ENCODE measurements at places on chromosomes 12 and 14.
A peak's percentile ranks its signal among the peaks of the same experiment; 100 is the strongest.

DNA sequence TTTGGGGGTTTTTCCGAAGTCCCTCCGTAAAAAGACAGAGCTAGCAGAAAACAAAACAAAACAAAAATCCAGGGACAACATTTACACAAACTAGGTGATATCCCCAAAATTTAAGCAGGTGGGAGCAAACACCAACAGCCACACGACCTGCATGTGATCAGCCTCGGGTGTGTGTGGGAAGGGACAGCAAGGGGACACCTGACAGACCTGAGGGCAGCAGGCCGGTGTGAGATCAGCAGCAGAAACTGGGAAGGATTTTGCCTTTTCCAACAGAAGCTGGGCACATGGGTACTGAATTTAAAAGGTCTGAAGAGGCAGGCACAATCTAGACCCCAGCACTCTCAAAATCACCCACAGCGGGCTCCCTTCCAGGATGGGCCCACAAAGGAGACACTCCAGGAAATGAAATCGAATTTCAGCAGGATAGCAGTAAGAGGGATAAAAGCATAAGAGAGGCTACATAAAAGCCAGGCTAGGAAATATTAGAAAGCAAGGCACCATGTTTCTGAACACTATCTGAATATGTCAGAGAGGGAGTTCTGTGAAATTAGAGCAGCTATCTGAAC lies 36.5 kb upstream of the SELPLG start:
- no peak for DNase-seq

- no peak for DNase-seq
Observed at GRCh38 chr14:89493406-89493805, 76.4 kb upstream of the FOXN3 start.

DNA sequence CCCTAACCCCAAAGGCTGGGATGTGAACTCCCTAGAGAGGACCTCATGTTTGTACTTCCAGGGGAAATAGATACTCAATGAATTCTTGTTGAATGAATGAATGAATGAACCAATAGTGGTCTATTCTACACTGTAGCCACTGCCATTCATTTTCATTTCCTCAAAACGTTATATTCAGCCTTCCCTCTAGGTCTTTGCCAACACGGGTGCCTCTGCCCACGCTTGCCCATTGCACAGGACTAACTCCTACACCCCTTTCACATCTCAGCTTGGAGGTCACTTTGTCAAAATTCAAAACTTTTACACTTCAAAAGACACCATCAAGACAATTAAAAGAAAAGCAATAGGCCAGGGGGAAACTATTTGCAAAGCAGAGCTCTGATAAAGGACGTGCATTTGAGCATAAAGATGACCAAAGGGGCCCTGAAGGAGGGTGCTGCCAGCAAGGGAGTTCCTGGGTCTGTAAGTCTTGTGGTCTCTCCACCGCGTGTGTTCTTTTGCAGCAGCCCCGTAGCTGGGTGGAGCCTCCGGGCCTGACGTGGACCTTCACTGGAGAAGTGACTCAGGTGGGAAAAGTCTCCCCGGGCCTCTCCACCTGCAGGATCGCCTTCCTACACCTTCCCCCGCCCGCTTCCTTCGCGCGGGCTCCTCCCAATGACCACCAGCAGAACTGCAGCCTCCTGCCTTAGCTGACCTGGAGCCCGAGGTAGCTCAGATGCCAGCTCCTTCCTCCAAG lies 31.5 kb downstream of the TMEM63C start:
- DNase-seq: no peak

GRCh38 chr12:56104815-56105608 lies 653 bp downstream of the PA2G4 start:
- no peak for DNase-seq

GRCh38 chr12:109847142-109847735 lies 14.0 kb upstream of the TRPV4 start:
- DNase-seq: no peak

DNA sequence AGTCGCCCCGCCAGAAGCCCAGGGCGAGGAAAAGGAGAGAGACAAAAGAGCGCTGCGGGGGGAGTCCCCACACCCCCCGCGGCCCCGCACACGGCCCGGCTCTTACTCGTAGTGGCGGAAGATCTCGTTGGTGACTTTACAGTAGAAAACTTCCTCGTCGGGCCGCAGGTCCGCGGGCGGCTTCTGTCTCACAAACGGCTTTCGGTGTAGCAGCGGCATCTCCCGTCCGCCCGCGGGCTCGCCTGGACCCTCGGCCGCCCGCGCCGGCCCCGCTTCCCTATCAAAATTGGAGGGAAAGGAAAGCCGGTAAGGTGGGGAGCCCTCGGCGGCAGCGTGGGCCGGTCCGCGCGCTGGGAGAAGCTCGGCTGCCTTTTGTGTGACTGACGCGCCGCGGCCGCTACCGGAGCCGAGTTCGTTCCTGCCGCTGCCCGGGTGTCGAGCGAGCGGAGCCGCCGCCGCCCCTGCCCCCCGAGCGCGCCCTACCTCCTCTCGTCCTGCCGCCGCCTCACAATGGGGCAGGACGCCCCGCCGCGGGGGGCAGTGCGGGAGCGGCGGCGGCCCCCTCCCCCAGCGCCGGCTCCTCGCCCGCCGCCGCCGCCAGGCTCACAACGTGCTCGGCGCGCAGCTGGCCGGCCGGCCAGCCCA lies 652 bp downstream of the BAZ1A start:
- DNase-seq: peak; percentile 65

DNA sequence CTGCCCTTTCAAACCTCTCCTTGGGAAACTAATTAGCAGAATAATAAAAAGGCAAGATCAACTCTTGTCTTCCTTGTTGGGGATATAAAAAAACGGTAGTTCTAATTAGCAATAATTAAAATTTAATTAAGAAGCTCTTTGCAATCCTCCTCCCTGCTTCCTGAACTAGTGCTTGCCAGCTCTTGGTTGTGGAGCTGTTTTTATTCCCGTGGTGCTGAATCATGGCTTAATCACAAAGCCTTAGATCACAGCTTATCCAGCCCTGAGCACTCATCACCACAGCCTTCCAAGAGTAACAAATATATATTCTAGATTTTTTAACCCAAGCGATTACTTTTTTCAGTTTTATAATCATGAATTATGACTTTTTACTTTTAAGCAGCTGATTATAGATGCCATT lies 63.2 kb upstream of the INSM2 start:
- DNase-seq: no peak

- peak; percentile 4 for DNase-seq
Observed at GRCh38 chr12:64088431-64089349, 133.4 kb downstream of the KICS2 start.

DNA sequence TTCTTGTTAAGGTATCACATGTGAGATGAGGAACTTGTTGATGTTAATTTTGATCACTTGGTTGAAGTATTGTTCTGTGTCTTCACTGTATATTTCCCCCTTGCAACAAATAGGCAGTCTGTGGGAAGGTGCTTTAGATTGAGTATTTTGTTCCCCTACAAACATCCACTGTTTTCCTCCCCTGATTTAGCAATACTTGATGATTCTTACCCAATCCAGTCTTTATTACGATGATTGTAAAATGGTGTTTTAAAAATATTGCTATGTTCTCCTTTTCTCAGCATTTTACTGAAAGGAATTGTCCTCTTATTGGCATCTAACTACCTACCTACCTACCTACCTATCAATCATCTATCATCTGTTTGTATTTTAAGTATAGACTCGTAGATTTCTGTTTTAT lies 66.3 kb downstream of the ETNK1 start:
- no peak for DNase-seq

DNA sequence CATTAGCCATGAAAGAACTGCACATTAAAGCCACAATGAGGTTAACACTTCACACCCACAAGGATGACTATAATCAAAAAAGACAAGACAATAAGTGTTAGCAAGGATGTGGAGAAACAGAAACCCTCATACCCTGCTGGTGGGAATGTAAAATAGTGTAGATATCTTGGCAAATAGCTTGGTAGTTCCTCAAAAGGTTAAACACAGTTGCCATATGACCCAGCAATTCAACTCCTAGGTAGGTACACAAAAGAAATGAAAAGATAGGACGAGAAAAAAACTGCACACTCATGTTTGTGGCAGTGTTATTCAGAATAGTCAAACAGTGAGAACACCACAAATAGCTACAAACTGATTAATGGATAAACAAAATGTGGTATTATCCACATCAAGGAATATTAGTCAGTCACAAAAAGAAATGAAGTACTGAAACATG lies 93.5 kb downstream of the ATXN2 start:
- DNase-seq: no peak

DNA sequence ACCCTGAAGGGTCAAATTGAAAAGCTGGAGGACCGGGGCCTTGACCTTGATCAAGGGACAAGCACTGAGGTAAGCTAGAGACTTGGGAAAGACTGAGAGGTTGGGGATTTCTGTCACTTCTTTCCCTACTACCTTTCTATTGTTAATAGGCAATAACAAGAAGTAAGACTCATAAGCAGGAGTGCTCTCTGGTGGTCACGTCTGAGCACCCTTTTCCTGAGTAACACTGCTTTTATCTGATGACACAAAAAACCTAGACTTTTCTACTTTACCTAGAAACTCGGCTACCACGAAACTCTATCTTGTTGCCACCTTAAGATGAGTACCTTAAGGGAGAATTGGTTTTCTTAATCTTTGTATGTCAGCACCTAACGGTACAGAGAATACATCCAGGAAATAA lies 35.5 kb upstream of the PPFIBP1 start:
- no peak for DNase-seq

GRCh38 chr14:79100578-79100977 lies 930.4 kb downstream of the NRXN3 start:
- no peak for DNase-seq

DNA sequence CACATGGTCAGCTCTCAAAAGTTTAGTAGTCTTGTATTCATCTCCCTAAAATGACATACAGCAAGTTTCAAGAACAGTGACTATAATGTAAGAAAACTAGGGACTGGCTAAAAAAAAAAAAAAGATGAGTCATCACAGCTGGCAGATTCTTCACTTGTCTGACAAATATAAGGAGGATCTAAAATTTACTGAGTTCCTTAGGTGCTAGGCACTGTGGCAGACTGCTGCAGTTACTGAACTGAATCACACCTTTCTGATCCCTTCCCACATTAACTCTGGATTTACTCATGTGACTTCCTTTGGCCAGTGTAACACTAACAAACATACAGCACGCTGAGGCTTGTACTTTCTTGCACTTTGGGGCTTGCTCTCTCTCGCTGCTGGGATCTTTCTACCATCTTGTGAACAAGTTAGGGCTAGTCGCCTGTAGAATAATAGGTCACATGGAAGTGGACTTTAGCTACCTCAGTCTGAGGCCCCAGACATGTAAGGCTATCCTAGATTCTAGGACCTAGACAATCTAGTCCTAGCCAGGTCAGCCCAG lies 32.1 kb downstream of the BAZ1A start:
- no peak for DNase-seq

DNA sequence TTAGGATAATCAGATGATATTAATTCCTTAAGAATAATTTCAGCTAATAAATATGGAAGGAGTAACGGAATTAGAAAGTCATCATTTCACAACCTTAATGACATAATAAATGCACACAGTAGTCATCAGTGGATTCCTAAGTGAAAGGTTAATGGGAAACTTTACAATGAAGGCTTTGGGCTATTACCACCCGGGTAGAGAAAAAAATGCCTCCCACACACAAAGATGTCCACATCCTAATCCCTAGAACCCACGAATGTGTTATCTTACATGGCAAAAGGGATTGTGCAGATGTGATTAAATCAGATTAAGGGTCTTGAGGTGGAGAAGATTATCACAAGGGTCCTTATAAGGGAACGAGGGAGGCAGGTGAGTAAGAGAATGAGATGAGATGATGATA lies 5.6 kb downstream of the TMED10 start:
- DNase-seq: no peak

- DNase-seq: no peak
Observed at GRCh38 chr14:90487031-90487430, 90.2 kb downstream of the CALM1 start.

GRCh38 chr14:54175298-54175942 lies 218.8 kb upstream of the BMP4 start:
- peak; percentile 5 for DNase-seq

DNA sequence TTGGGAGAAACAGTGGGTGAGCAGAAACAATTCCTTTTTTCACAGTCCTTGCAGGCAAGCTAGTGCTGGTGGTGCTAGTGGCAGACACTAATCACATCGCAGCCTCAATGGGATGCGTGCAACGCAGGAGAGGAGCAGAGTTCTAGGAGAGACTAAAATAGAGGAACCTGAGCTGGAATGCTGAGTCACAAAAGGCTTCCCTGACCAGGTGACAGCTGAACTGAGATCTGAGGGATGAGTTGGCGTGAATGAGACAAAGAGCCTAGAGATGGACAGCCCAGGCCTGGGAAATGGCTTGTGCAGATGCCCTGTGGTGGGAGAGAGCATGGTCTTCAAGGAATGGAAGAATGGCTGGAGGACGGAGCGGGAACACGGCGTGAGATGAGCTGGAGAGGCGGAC lies 25.8 kb downstream of the ACADS start:
- no peak for DNase-seq

- DNase-seq: no peak
Observed at GRCh38 chr12:46664761-46665287, 161.0 kb downstream of the SLC38A4 start.

DNA sequence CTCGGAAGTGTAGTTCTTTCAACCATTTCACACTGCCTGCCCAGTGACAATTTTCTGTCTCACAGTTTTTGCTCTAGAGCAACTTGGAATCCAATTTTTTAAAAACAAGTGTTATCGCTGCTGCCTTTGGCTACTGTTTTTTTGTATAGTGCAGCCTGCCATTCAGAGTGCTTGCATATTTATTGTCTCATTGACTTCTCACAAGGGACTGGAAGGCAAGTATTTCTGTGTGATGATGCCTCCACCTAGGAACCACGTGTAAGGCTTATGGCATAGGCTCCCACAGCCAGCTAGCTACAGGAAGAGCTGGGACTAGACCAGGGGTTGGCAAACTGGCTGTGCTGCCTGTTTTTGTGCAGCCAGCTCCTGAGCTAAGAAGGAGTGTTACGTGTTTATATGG lies 903 bp downstream of the PARPBP start:
- DNase-seq: no peak

GRCh38 chr14:65361920-65362319 lies 50.6 kb upstream of the FUT8 start:
- DNase-seq: no peak

GRCh38 chr12:47852096-47852571 lies 32.4 kb upstream of the HDAC7 start:
- no peak for DNase-seq

GRCh38 chr12:110697236-110697635 lies 8.3 kb upstream of the HVCN1 start:
- no peak for DNase-seq
